Activated T-cell treated with anti-CD3 and anti-CD28 coated beads, Interleukin-2, amount 50 U/mL, for 4 hours (primary cell): ENCODE measurements at places on chromosomes 6 and 20.

DNA sequence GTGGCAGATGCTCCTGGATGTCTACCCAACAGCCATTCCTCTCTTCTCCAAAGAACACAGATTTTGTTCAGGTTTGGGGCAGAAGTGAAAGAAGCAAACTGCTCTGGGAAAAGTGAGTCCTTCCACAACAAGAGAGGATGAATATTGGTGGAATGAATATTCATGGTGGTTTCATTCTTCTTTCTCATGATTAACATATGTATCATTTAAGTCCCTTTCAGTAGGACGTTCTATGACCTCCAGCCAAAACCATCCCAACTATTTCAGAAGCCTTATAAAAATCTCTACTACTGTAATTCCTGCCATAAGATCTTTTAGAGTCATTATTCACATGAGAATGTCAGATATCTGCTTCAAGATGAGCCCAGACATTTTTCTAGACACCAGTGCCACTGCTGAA lies 44.4 kb downstream of the MDN1 start:
- DNase-seq, result no peak

DNA sequence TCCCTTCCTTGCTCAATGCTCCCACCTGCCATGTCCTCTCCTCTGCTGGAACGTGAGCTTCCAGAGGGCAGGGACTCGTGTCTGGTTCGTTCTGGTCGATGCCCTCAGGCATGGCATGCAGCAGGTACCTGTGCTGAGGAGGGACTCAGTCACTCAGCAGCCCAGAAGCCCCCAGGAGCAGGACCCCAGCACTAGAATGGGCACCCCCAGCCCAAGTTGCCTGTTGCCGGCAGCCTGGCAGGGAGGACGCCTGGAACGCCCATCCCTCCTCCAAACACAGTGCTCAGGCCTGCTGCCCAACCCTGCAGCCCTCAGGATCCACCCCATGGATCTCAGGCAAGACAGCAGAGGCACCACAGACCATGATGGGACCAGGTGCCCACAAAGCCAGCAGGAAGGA lies 40.6 kb downstream of the BMP7 start:
- no peak for DNase-seq

- DNase-seq, result no peak
Measured at GRCh38 chr20:16576219-16576618, 3.0 kb upstream of the KIF16B start.

DNA sequence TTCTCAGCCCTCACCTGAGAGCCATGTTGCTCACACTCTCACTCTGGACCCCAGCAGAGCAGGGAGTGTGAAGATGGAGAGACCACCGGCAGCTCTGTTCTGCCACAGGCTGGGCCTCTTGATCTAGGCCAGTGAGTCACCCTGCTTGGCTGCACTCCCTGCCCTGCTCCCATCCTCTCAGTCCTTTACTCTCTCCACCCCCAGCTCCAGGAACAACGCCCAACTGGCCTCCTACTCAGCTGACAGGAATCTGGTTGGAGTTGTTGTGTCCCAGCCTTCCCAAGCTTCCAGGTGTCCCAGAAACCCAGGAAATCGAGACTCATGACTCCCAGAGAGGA lies at the start of gene PSORS1C1:
Gene PSORS1C1, plus strand, starts transcription at position 260 of the 338 bp plus-strand sequence. CDS start 14,833 bp downstream, outside the sequence.
- no peak for DNase-seq

DNA sequence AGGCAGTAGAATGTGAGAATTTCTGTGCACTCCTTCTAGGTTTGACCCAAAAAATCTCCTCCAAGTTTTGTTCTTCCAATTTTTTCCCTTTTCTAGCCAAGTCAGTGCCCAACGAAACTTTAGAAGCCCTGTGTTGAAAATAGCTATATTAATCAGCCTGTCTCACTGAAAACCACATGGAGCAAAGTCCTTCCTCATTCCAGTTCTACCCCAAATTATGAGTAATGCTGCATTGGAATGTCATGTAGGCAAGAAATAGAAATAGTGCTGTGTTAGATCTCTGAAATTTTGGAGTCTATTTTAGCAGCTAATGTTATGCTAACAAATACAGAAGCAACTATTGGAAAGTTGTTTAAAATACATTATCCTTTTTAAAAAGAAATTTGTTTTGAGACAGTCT lies 725.5 kb downstream of the TBC1D32 start:
- DNase-seq, result no peak

GRCh38 chr6:167824591-167825331 lies 1.9 kb upstream of the AFDN start:
- no peak for DNase-seq

DNA sequence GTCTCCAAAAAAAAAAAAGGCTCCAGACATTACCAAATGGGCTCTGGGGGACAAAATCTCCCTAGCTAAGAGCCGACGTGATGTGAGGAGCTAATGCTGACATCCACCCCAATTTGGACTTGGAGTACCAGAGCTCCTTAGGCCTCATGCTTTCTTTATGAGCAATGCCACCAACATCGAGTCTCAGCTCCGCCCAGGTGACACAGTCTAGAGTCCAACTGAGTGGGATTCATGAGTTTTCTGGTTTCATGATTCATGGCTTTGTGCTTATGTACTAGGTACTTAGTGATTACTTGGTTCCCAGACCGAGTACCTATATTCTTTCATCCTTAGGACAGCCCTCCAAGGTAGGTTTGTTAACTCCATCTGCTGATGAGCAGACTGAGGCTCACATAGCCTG lies 4.4 kb downstream of the ANKRD60 start:
- no peak for DNase-seq

DNA sequence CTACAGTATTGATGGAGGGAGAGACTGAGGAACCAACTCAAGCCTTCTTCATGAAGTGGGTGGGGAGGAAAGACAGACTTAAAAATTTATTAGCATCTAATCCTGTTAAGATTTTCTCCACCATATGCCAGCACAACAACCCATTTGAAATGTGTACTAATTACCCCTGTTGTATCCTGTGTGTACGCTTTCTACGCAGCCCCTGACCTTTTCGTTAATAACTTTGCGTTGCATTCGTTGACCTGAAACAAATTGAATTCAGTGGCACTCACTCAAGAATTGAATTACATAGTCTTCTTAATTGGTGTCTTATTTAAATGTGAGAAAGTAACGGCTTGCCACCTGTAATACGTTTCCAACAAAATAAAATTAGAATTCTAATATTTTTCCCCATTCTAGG lies 113.9 kb downstream of the LINC00237 start:
- DNase-seq, result no peak
